ENCODE measurements at places on chromosomes 1 and 21.

DNA sequence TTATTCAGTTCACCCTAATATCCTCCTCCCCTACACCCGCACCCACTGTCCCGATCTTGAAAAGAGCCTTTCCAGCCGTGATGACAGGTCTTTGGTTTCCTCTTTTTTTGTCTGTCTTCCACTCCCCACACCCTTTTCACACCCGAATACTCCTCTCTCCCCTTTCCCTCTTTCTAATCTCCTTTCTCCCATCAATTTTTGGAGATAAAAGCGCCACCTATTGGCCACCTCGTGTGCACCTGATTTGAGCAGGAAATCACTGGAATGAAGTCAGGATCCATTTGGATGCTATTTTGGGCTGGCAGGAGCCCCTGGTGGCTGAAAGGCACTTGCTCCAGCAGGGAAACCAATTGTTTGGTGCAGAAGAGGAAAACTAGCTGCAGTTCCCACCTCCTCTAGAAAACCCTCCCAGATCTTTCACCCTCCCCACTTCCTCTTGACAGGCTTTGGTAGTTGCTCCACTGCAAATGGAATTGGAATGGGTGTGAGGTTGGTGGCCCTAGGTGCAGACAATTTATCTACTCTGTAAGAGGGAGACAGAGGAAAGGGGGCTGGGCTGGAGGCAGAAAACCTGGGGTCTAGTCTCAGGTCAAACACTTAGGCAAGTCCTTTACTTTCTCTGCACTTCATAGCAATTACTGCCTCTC is 8.4 kb downstream of the FOXE3 start:
- no peak for DNase-seq

GRCh38 chr1:200739702-200740570 is 1.2 kb downstream of the CAMSAP2 start:
- DNase-seq, result no peak

DNA sequence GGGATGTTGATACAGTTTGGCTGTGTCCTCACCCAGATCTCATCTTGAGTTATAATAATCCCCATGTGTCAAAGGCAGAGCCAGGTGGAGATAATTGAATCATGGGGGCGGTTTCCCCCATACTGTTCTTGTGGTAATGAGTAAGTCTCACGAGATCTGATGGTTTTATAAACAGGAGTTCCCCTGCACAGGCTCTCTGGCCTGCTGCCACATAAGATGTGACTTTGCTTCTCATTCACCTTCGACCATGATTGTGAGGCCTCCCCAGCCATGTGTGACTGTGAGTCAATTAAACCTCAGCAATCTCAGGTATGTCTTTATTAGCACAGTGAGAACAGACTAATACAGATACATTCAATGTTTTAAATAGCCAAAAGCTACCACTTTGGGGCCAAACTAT is 41.1 kb downstream of the SLC35F3 start:
- DNase-seq, result no peak

- no peak for DNase-seq
These were observed 501 bp downstream of the FBXO6 start for GRCh38 chr1:11664336-11665065.

GRCh38 chr1:162335126-162335525 is 41.5 kb downstream of the SPATA46 start:
- DNase-seq, result peak; percentile 57

DNA sequence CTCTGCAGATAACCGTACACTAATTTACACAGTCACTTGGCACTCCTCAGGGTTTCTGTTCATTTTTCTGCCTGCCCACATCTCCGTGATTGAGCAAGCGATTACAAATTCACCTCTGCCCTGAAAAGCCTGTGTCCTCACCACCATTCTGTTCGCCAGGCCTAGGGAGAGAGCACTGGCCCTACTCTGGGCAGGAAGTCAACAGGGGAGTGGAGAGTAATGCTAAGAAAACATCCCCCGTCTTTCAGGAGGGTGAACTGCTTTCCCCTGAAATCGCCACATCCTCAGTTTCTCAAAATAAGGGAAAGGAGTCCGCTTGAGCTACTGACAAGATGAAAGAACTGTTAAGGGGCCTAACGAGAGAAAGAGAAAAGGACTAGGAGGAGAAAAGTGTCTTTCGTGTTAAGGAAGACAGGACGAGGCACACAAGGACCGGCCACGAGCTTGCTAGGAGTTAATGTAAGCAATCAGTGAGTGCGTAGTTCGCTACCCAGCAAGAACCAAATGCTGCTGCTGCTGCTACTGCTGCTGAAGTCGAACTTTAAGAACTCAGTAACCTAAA is 632 bp downstream of the PEX19 start:
- DNase-seq, result no peak

DNA sequence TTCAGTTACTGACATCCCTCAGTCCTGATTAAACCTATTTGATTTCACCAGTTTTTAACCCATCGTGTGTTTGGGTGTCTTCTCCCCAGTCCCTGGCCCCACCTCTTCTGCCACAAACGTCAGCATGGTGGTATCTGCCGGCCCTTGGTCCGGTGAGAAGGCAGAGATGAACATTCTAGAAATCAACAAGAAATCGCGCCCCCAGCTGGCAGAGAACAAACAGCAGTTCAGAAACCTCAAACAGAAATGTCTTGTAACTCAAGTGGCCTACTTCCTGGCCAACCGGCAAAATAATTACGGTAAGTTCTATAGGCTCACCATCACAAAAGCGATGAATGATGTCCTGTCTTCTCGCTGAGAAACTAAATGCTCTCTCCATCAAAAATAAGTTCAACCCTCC is 28.7 kb downstream of the NBPF3 start:
- no peak for DNase-seq

GRCh38 chr1:1157426-1157913 is 16.2 kb upstream of the TTLL10 start:
- peak; percentile 46 for DNase-seq
